ENCODE measurements at places on chromosomes 13 and 19.

DNA sequence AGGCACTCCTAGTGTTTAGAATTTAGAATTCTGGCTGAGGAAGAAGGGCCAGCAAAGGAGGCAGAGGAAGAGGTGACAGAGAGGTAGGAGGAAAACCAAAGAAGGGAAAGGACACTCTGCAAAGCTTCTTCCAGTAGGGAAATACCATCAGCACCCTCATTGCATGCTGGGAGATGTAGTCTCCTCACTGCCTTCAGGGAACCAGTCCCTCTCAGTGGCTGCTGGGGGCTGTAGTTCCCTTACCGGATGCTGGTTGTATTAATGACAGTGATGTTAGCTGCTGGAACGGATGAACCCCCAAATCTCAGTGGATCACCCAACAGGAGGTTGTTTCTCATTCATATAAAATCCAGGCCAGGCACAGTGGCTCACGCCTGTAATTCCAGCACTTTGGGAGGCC, 10.1 kb downstream of the GRIN2D start:
- no peak for DNase-seq

DNA sequence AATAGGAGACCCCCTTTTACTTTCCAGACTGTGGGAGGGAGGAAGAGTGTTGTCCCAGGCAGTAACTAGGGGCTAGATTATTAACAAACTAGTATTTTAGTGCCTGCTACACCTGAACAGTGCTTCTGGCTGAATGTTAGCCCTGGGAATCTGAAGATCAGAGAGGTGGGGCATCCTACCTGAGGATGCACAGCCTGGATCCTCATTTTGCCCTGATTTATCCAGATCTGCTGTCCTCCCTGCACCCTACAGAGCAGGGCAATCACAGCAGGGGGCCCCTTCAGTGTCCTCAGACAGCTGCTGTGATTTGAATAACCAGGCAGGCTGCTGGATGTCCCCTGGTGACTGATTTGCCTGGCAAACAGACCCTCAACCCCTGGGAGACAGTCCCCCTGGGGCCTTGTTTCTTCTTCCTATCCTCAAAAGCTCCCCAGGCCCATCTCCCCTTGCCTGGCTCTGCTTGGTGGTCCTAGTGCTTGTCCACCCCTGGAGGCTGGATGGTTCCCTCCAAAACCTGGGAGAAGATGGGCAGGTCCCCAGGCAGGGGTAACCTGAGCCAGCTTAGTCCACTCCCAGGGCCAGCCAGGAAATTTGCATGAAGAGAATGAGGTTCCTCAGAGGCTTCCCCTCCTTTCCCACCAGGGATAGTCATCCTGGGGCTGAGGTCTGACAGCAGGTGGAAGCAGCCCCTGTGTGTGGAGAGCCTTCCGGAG, at the start of gene OVOL3:
Gene OVOL3, plus strand, starts transcription at position 657 of the 713 bp plus-strand sequence. CDS start 60 bp downstream, outside the sequence.
- DNase-seq: no peak

- DNase-seq: no peak
Measured at GRCh38 chr13:29294821-29295220, 300.7 kb downstream of the SLC7A1 start.

- DNase-seq: no peak
Measured at GRCh38 chr19:20367811-20368294, 197.7 kb downstream of the ZNF737 start.

- DNase-seq: no peak
Measured at GRCh38 chr19:29753190-29753933, 38.3 kb upstream of the C19orf12 start.

Data from memory B cell (primary cell).